K562 (cell line): ENCODE measurements at places on chromosomes 5 and 9. TPM values are rescaled to one million over a fixed set of nuclear protein-coding genes. Genes with fewer than 3 reads are reported as not detected.

The INIP gene
- total RNA-seq, result 28.5 and 33.0 TPM in 2 replicates

DNA sequence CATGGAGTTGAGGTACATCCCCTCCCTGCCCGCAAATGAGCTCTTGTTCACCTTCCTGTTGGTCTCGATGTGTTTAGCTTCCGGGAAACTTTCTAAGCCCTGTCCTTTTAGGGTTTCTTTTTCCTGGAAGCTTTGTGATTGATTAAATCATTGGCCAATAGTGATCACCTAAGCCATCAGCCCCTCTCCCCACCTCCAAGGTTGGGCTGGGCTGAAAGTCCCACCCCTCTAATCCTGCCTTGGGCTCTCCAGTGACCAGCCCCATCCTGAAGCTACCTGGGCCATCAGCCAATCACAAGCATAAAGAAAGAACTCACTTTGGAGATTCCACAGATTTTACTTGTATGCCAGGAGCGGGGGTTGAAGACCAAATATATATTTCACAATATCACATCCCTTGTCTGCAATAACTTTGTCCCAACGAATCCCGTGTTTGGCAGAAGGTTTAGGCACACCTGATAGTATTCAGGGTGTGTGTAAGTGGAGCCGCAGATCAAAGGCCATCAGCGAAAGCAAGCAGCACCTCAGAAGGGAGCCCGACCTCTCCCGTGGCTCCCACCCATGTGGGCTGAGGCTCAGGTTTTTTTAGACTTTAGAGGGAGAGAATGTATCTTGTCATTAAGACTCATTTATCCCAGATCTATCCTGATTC is 20.4 kb downstream of the ROPN1L start:
- DNase-seq, result no peak

The NR2F1 gene
- total RNA-seq, result 0.04 and 0.18 TPM in 2 replicates

DNA sequence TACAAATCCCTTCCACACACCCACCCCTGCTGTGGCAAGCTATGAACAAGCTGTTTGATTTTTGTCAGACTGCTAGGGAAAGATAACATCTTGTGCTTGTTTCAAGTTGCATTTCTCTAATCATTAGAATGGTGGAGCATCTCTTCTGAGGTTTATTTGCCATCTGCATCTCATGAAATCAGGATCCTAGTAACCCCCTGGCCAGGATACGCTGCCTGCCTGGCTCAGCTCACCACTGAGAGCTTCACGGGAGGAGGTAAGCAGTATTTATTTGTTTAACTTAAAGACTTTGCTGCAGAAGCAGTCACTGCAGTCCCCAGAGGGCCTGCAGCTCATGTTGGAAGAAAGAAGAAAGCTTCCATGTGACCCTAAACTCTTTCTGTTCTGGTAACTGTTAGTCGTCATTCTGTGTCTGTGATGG is 83.3 kb upstream of the CXCL14 start:
- DNase-seq, result no peak

DNA sequence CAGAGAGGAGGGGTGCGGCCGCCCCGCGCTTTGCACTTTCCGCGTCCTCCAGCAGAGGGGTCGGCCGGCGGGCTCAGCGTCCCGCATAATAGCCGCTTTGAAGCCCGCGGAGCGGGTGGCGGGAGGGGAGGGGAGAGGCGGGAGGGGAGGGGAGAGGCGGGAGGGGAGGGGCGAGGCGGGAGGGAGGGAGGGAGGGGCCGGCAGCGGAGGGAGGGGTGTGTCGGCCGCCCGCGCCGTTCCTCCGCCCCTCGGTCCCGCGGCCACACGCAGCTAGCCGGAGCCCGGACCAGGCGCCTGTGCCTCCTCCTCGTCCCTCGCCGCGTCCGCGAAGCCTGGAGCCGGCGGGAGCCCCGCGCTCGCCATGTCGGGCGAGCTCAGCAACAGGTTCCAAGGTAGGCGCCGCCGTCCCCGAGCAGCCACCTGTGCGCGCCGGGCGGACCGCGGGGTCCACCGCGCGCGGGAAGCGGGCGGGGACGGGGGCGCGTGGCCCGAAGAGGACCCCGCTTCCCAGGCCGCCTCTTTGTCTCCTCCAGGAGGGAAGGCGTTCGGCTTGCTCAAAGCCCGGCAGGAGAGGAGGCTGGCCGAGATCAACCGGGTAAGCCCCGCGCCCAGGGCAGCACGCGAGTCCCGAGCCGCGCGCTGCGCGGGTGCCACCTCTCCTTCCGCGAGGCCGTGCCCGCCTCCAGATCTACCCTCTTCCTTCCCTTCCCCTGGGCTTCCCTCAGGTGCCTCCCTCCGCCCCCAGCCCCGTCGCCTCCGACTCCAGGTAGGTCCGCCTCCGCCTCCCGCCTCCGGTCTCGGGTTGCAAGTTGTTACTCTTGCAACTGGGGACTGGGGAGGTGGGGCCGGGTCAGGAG is at the start of gene AIF1L:
TSS of gene AIF1L (plus strand) at position 263 of the 857 bp plus-strand sequence. CDS start at position 362, 99 bp downstream.
- peak; percentile 87 for DNase-seq
